ENCODE measurements at places on chromosomes 11 and 22.
A peak's percentile ranks its signal among the peaks of the same experiment; 100 is the strongest.

DNA sequence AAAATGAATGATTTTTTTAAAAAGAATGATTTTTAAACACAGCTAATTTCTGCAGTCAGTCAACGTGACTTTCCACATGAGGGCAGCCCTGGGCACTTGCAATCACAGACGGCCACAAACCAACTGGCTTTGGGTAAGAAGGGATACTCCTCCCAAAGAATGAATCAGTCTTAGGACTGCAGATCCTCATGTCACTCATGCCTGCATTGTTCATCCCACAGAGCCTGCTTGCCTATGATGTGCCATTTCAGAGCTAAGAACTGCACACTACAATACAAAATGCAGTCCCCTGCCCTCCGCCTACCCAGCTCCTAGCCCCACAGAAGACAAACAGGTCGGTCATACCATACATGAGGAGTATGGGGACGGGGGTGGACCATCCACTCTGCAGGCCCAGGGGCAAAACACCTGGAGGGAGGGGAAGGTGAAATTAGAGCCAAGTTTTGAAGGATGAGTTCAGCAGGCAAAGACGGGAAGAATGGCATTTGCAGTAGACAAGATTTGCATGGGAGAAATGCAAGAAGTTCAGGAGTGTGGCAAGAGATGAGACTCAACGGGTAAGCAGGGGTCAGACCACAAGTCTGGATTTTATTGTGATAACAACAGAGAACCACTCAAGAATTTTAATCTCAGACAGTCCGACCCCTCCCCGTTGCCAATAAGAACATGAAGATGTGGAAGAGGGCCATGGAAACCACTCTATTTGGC, 24.7 kb downstream of the PACSIN2 start:
- DNase-seq = no peak

GRCh38 chr11:6862961-6863360, at the start of gene OR10A2:
OR10A2 (plus strand) TSS chr11:6863057; CDS start chr11:6869755, 6,698 bp downstream.
- DNase-seq = no peak

DNA sequence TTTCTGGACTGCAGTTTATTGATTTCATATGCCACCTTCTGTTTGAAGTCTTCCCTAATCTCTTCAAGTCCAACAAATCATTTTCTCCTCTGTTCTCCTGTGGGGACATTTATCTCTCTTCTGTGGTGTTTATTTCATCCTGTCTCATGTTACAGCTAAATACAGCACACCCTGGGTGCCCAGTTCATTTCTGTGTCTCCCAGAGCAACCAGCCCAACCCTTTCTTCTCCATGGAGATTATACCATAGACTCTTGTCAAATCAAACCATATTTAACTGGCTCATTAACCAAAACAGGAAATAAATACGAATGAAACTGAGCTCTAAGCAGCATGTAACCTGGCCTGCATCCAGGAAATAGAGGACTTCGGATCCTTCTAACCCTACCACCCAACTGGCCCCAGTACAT, at the start of gene MS4A8:
Gene MS4A8 (plus strand): TSS at position 329 of the 408 bp plus-strand sequence. CDS start 1,249 bp downstream, outside the sequence.
- DNase-seq = no peak

GRCh38 chr11:133661846-133662245, 129.5 kb upstream of the OPCML start:
- DNase-seq = no peak

GRCh38 chr11:14422052-14422813, 63.2 kb upstream of the RRAS2 start:
- peak; percentile 61 for DNase-seq

DNA sequence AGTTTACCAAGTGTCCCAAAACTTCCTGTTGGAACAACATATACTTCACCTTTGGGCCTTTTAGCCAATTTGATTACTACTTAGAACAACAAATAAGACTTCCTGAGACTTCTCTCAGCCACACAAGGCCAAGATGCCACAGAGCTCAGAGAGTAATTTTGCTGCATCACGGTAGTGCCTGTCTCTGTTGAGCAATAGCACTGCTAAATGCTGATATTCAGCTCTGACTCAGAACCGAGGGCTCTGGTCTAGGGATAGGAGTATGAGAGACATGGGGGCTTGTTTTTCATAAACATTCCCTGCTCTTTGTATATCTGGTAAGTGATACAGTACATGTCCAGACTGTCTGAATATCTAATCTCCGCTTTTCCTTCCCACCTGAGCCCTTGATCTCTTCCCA, 260.4 kb upstream of the ARHGAP20 start:
- no peak for DNase-seq

DNA sequence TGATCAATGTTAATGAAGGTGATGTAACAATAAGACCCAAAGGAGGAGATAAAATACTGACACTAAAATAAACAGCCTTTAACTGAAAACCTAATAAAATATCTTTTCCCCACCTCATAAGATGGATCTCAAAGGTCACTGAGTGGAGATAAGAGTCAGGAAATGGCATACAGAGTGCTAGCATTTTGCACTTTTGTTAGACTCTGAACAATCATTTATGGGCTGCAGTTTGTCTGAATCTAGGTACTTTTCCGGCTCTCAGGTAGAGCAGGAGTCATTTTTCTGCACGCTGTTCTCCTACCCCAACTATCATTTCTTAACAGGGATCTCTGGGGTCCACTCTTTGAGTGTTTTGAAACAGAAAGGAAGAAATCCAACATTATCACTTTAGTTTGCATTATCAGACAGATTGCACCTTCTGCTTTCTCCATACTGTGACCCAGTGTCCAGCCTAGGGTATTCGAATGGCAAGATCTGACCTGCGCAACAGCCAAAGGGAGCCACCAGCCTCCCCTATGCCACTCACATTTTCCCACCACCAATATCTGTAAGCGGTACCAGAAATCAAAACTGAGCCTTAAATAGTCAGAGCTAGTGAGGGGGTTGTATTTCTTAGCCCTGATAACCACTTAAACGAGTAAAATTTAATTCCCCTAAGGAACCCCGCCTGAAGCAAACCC, 863 bp downstream of the SIAE start:
- no peak for DNase-seq

GRCh38 chr11:19093976-19094375, 23.0 kb upstream of the ZDHHC13 start:
- DNase-seq = no peak

DNA sequence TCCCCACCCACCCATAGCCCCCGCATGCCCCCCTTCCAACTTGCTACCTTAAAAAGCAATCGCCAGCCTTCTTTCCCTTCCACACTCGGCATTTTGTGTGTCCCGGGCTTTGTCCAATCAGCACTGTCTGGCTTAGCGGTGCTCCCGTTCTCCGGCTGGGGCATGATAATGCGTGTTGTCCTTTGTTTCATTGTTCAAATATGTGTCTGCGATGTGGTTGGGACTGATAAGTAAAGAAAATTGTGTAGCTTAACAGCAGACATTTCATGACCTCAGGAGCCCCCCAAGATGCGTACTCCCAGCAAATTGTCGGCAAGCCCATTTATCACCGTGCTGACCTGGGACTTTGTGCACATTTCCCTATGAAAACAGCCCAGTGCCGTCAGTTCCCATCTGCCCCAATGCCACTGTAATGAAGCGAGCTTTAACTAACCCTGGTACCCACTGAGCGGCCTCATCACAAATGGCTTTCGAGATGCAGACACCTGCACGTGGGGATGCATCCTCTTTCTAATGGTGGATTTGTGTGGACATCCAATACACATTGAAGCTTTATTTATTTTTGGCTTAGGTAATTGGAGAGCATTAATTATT, 167.0 kb upstream of the E2F8 start:
- no peak for DNase-seq

DNA sequence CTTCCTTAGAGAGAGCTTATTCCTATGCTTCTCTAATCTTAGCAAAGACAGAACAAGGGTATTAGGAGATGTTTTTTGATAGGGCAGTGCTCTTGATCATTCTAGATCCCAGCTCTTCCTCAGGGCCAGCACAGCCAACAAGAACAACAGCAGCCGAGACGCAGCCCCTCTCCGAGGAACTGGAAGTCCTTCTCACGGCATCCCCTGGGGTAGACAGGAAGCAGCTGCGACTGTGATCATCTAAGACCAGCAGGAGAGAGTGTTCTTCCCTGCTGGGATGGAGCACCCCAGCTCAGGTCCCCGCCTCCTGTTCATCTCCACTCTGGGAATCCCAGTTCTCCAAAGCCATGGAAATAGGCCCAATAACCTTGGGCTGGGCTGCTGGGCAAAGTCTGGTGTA, 29.6 kb downstream of the IRAG1 start:
- no peak for DNase-seq

DNA sequence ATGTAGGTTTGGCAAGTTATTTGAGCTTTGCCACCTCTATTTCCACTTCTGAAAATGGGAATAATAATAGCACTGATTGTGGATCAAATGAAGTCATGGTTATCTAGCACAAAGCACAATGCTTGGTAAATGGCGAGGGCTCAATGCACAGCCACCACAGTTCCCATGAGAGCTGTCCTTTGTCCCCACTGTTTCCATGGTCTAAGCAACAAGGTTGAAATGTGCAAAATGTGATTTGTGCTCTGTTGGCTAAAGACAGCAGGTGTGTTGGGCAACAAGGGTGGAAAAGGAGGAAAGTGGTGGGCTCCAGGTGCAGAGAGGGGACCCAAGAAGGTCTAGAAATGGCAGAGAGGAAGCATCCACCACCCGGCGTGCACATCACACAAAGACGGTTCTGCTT, 200.5 kb downstream of the TRIM29 start:
- DNase-seq = no peak

DNA sequence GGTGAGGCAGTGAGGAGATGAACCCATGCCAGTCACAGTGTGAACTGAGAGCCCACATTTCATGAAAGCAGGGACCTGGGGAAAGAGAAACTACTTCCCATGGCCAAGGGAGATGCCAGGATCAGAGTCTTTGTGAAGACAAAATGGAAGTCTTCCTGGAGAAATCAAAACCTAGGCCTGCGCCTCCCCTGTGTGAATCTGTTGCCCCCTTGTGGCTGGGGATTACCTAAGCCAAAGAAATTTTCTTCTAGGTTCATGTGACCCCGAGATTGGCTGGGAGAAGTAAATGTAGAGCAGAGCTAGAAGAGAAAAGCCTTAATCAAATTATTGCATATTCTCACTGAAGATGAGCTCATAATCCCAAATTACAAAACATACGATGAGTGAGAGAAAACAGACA, 1075.3 kb downstream of the TBC1D22A start:
- no peak for DNase-seq

- DNase-seq = no peak
These were observed 51.3 kb upstream of the CADM1 start for GRCh38 chr11:115555336-115556090.

- DNase-seq = no peak
These were observed 427.9 kb downstream of the JRKL start for GRCh38 chr11:96817482-96818399.

GRCh38 chr11:69545976-69546617, 64.6 kb downstream of the LINC01488 start:
- DNase-seq = no peak

DNA sequence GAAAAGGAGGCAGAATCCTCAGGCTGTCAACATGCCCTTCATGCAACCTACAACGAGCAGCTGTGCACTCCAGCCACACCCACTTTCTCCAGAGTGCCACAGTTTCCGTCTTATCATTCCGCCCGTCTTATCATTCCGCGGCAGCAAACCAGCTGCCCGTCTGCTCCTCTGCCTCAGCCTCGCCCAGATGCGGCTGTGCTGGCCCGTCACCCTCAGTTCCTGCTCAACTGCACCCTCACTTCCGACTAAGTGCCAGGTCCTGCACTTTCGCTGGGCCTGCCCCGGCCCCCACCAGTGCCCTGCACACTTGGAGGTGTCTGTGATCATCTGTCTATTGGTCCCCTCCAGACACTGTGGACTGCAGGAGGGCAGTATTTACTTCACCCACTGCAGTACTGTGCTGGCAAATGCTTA, 43.7 kb downstream of the MICAL3 start:
- no peak for DNase-seq

- no peak for DNase-seq
These were observed 82.2 kb downstream of the FCHSD2 start for GRCh38 chr11:73059915-73060314.

GRCh38 chr22:47839595-47840227, 1077.3 kb downstream of the TBC1D22A start:
- no peak for DNase-seq

DNA sequence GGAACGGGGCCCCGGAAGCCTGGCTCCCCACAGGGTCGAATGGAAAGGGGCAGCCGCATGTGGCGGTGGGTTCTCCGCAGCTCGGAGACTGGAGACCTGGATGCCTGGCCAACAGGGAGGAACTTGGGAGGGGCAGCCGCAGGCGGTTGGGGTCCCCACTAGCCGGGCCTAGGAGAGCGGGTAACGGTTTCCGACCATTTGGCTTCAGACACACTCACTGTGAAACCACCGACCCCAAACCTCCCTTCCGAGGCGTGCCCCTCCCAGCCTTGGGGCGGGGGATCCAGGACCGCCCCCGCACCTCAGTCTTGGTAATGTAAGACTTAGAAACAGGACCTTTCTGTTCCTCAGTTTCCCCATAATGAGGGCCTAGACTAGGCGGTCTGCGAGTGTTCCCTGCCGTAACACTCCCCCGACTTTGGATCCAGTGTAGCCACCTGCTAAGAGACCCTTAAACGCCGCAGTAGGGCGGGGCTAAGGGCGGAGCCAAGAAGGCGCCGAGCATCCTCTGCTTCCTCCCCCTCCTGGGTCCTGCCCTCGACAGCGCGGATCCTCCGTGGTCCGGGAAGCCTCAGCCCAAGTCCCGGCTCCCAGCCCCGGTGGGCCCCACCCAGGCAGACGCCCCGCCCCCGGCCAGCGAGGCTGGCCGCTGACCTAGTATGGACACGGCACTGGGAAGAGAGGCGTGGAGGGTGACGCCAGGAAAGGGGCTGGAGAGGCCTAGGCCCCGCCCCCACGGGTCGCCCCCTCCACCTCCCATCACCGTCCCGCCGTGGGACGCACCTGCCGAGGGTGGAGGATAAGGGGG, 1.8 kb upstream of the RASGRP2 start:
- no peak for DNase-seq

- DNase-seq = no peak
These were observed 823.6 kb downstream of the TBC1D22A start for GRCh38 chr22:47586038-47586437.

GRCh38 chr22:46650078-46650810, 30.1 kb downstream of the GRAMD4 start:
- DNase-seq = no peak

DNA sequence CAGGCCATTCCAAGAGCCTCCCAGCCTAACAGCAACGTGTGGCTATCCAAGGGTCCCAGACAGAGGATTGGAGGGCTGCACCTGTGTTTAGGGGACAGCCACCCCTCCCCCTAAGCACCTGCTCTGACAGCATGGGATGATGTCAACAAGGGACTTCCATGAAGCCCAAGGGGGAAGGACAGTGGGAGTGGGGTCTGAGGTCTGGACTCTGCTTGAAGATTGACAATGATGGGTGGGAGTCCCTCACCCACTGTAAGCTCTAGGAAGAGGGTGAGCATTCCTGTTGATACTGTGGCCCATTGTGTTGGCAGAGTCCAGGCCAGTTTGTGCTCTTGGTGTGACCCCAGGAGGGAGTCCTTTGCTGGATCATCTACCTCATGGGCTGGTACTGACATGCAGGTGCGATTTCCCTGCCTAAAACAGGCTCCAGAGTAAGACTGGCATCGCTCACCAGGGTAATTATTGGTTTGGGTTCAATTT, 46.9 kb upstream of the TUB start:
- no peak for DNase-seq

- DNase-seq = no peak
These were observed 5.1 kb downstream of the LRFN4 start for GRCh38 chr11:66861774-66862558.

Data from cerebellar nuclear complex (tissue), 1 donor.